ENCODE measurements at places on chromosomes 1 and 21.

GRCh38 chr1:184664042-184664660, 90.5 kb downstream of the EDEM3 start:
- no peak for DNase-seq

- DNase-seq, result no peak
Observed at GRCh38 chr1:229158341-229158921, 112.5 kb upstream of the RAB4A start.

- DNase-seq, result no peak
Observed at GRCh38 chr1:115400891-115401290, 62.8 kb upstream of the NGF start.

DNA sequence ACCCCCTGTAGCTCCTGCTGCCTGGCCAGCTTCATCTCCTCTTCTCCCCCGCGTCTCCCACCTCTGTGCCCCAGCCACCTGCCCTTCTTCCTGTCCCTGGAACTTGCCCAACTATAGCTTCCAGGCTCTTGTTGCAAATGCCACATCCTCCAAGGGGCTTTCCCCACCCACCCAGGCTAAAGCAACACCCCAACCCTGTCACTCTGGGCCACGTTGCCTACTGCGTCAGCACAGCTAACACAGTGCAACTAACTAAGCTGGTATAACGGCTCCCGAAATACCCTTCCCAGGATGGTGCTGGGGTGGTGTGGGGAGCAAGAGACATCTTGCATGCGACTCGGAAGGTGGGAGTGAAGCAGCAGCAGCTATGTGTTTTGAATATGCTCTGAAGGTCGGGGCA, 19.7 kb downstream of the CAMK2N1 start:
- DNase-seq, result no peak

DNA sequence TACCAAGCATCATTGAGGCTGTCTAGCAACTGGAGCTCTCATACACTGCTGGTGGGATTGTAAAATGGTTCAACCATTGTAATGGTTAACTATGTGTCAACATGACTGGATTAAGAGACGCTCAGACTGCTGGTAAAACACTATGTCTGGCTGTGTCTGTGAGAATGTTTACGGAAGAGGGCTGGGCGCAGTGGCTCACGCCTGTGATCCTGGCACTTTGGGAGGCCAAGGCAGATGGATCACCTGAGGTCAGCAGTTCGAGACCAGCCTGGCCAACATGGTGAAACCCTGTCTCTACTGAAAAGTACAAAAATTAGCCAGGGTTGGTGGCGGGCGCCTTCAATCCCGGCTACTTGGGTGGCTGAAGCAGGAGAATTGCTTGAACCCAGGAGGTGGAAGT, 4.8 kb upstream of the FCRLA start:
- no peak for DNase-seq

DNA sequence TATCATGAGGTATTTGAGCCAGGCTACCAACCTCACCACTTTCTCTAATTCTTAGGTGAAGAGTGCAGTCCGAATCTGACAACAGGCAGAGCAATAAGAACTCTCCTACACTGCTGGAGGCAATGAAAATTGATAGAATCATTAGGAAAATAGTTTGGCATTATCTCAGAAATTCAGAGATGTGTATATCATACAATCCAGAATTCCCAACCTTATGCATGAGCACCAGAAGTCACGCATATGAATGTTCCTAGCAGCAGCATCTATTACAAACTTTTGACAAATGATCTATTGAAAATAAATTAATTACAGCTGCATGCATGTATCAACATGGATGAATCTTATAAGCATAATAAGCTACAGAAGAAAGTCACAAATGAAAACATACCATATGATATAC, 176.9 kb upstream of the CAMK1G start:
- DNase-seq, result no peak

DNA sequence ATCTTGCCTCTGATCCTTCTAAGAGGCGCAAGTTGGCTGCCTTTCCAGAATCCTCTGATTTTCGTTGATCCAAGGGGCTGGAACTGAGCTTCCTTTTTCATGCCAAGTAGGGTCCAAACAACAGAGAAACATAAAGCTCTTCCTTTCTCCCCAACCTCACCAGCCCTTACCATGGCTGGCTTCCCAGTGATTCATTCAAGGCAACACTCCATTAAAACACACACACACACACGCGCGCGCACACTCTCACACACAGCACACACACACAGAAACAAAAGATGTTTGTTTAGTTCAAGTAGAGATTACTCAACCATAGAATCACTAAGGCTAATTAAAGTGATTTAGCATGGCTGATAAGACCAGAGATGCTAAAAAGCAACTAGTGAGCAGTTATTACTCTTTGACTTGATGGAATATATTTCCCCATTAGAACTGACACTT, 13.0 kb upstream of the GUCA2A start:
- DNase-seq, result no peak

GRCh38 chr1:19969898-19970660, 9.3 kb downstream of the PLA2G2A start:
- no peak for DNase-seq

GRCh38 chr1:171257607-171258076, 9.3 kb downstream of the FMO1 start:
- DNase-seq, result no peak
